Stimulated activated CD4-positive, alpha-beta T cell treated with anti-CD3 and anti-CD28 coated beads, Interleukin-2, amount 100 ng/mL, for 4 hours (primary cell): ENCODE measurements at places on chromosomes 1 and 21.
A peak's percentile ranks its signal among the peaks of the same experiment; 100 is the strongest.

DNA sequence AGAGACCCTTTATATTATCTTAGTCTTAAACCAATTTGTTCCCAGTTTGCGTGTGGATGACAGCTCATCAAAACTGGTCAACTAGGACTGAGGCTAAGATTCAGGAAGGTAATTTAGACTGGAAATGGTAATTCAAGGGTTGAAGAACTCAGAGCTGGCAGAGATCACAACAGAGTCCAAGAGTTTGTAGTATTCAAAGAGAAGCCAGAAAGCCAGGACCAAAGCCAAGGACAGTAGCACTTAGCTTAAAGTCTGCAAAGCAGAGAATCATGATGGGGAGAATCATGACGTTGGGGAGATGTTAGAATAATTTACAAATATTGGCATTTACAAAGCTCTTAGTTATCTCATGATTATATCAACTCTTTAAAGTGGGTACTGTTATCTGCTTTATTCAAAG, 32.6 kb downstream of the RNF11 start:
- no peak for DNase-seq

DNA sequence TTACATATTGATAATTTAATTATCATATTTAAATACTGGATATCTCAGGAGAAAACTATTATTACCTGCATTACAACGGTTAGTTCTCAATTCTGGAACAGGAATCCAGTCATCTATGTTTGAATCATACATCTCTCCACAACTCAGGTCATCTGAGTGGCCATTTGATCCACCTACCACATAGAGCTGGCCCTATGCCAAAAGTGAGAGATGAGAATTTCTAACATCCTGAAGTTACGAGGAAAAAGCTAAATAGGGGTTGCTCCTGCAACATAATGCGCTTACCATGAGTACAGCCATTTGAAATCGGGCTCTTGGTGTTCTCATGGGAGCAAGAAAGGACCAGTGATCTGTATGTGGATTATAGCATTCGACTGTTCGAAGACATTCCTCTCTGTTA, 16.9 kb downstream of the IVNS1ABP start:
- no peak for DNase-seq

DNA sequence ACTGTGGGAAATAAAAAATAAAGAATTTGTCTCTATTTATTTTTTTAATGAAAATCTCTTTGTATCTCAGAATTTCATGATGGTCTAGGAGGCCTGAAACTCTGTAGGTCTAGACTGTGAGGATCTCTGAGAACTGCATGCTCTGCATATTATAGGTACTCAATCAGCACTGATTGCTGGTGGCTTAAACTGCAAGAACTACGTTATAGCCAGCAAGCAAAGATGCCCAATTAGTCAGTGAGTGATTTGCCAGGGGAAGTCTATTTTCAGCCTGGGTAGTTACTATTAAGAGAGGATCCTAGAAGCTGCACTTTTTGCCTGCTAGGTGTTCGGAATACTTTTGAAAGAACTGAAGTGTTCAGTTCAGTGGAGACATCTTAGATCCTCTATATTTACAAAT, 87.4 kb downstream of the GPR52 start:
- DNase-seq: no peak

GRCh38 chr1:243341074-243341473, 85.2 kb downstream of the SDCCAG8 start:
- no peak for DNase-seq

DNA sequence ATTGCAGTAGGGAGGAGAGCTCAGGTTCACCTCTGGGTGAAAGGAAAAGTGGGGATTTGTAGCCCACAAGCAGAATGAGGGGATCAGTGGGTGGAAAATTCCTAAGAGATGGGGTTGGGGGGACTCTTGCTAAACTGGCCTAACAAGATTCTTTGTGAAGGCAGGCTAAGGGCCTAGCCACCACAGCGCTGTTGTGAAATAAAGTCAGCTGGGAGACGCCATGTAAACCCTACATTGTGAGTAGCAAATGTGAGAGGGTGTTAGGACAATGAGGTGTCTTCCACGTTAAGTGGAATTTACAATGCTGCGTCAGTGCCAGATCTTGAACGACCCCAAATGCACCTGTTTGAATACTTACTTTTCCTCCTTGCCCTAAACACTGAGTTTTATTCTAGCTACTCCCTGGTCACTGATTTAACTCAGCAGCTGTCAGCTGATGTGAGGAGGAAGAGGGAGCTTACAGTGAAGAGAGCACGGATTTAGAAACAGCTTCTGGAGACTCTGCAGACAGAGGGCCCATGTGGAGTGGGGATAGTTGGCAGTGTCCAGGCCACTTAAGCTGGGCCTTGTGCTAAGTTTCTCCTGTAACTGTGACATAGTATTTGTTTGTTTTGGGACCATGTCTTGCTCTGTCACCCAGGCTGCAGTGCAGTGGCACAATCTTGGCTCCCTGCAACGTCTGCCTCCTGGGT, 17.3 kb downstream of the PDPN start:
- DNase-seq: no peak

DNA sequence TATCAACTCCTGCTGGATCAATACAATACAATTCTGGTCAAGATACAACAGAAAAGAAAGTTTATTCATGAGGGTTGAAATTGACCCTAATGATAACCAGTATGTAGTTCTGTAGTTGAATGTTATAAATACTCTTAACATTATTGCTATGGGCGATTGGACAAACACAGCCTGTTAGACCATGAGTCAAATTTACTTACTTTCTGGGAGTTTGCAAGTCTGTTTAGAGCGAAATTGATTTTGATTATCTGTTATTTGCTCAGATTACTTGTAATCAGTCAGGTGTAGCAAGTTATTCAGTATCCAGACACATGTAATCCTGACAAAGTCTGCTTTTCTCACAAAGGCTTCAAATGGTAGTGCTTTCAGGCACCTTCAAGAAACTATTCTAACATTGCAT, 216.6 kb upstream of the B3GALT2 start:
- no peak for DNase-seq

- DNase-seq: no peak
These were observed 172.4 kb downstream of the NFIA start for GRCh38 chr1:61254634-61255357.

DNA sequence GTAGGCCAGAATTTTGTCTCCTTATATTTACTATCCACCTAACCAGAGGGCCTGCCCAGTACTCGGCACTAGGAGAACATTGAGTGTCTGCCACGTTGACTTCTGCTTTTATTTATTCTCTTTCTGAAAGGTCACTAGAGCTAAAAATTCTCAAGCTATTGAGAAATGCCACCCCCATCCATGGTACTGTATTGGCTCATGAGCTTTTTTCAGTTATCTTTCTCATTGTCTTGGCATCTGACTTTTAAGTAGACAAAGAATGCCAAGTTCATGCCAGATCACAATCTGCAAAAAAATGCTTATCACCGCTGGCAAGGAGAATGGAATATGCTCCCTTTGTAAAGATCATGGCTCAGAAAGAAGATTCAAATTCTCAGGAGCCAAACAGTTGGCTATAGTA, 49.8 kb upstream of the MROH9 start:
- no peak for DNase-seq

- DNase-seq: no peak
These were observed 16.6 kb downstream of the NUDC start for GRCh38 chr1:26938004-26938658.

DNA sequence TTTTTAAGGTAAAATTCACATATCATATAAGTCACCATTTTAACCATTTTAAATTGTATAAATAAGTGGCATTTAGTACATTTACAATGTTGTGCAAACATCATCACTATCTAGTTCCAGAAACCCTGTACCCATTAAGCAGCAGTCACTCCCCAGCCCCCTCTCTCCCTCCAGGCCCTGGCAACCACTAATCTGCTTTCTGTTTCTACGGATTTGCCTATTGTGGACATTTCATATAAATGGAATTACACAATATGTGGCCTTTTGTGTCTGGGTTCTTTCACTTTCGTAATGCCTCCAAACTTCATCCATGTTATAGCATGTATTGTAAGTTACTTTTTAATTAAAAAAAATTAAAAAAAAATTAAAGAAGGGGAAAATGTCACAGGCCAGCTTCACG, 58.0 kb upstream of the RAB3GAP2 start:
- no peak for DNase-seq

GRCh38 chr1:225451840-225452515, 24.1 kb upstream of the LBR start:
- DNase-seq: no peak

DNA sequence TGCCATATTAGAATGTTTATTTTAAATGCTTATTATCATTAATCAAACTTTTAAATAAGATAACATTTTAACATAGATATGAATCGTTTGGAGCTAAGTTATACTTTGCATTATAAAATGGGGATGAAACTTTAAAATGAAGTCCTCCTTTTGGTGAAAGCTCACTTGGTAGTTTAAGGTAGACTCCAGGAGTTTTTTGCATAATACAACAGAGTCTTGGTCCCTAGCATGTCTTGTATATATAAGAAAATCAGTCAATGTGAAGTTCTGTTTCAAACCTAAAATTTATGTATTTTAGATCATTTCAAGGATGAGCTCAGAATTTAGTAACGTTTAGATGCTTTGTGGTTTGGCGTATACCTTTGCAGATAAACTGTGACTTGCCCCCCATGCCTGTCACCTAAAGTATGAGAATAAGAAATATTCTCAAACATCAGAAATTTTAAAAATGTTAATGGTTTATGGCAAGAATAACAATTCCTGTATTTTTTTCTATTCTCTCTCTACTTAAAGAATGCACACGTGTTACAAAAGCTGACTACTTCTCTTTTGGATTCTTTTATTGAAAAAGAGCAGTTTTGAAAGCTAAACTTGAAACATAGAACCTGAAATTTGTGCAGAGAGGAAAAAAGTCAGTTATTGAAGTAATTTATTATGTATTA, 3.8 kb downstream of the NFIA start:
- no peak for DNase-seq

- no peak for DNase-seq
These were observed 56.7 kb downstream of the KCNN3 start for GRCh38 chr1:154813300-154813816.

DNA sequence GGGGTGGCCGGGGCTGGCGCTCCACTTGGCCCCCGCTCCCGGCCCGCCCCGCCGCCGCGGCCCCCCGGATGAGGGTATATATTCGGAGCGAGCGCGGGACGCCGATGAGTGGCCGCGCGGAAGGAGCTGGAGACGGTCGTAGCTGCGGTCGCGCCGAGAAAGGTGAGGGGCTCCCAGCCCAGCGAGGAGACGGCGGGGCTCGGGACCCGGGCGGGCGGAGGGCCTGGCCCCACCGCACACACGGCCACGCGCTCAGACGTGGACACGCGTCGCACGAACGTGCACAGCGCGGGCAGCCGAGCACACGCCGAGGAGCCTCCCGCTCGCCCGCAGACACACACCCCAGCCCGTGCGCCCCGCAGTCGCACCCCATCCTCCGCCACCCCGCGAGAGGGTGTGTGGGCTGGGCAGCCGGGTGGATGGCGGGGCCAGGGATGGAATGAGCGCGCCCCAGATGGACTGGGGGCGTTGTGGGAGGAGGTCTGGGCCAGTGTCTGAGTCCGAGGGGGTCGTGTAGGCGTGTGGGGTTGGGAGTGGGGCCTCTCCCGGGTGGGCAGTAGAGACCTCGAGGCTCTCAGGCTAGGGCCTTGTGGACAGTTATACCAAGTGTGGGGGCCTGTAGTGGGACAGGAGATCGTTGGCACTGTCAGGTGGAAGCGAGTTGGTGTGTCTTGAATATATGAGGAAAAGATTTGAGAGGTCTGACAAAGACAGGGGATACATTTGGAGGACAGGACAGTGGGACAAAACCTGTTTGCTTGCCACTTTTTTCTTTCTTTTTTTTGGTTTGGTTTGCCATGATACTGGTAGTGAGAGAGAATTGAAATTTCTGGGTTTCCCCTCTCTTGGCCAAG, at the start of gene UAP1:
Gene UAP1, plus strand, starts transcription at position 107 of the 854 bp plus-strand sequence. CDS start 4,347 bp downstream, outside the sequence.
- DNase-seq: peak; percentile 11

DNA sequence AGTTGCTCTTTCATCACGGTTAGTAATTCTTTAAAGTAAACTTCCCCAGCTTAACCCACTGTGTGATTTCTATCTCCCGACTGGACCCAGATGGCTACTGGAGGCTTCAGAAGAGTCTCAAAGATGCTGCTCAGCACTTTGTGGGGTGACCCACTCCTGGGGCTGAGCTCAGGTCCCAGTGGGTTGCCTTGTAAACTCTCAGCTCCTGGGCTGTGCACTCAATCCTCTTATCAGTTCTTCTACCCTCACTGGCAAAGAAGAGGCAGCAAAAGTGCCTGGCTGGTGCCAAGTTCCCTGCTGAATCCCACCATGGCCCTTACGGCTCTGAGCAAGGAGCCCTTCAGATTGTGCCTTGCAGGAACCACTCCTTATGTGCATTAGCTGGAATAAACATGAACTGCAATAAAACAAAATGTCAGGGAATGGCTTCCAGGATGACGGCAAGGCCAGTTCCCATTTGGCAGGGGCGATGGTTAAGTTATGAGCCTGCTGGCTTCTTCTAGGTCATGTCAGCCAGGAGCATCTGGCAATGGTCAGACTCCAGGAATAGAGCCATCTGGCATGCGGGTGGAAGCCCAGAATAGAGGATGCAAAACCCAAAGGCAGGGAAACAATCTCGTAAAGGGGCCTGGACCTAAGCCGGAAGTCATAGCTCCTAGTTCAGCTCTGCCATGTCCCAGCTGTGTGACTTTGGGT, 6.8 kb downstream of the MYOC start:
- DNase-seq: no peak

DNA sequence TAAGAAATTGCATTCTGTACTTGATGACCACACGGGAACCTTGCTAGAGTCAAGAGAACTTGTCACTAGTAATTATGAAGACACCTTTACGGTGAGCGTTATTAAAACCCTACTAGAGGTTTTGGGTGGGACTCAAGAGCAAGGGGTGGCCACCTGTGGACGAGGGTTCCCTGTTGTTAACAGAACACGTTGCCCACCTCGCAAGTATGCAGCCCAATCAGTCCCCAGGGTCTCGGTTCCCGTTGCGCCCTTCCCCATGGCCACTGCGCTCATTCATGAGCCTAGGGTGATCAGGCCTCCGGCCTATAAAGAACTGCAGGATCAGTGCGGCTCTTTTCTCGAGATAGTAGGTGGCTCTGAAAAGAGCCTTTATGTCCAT, 30.2 kb upstream of the RNF187 start:
- DNase-seq: no peak

GRCh38 chr1:221045842-221046831, 166.9 kb downstream of the HLX start:
- no peak for DNase-seq

DNA sequence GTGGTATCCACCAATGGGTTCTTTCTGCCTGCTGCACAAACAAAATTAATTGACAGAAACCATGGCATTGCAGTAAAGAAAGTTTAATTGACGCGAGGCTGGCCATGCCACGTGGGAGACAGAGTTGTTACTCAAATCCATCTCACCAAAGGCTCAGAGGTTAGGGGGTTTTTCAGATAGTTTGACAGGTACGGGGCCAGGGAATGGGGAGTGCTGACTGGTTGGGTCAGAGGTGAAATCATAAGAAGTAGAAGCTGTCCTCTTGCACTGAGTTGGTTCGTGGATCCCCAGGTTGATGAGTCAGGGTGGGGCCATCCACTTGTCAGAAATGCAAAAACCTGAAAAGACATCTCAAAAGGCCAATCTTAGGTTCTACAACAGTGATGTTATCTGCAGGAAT, 941 bp upstream of the TBCE start:
- no peak for DNase-seq
